ENCODE measurements at places on chromosomes 12 and 14.

DNA sequence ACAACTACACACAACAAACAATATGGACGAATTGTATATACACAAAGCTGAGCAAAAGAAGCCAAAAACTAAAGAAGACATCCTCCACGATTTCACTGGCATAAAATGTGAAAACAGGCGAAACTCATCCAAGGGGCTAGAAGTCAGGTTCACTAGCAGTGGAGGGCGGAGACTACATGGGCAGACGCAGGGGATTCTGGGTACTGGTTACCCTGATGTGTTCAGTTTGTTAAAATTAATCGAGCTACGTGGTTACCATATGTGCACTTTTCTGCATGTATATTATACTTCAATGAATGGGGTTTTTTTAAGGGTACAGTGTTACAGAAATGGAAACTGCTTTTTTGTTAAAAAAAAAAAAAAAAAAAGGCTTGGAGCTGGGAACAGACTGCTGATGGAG, 12.3 kb downstream of the KDM2B start:
- DNase-seq = no peak

DNA sequence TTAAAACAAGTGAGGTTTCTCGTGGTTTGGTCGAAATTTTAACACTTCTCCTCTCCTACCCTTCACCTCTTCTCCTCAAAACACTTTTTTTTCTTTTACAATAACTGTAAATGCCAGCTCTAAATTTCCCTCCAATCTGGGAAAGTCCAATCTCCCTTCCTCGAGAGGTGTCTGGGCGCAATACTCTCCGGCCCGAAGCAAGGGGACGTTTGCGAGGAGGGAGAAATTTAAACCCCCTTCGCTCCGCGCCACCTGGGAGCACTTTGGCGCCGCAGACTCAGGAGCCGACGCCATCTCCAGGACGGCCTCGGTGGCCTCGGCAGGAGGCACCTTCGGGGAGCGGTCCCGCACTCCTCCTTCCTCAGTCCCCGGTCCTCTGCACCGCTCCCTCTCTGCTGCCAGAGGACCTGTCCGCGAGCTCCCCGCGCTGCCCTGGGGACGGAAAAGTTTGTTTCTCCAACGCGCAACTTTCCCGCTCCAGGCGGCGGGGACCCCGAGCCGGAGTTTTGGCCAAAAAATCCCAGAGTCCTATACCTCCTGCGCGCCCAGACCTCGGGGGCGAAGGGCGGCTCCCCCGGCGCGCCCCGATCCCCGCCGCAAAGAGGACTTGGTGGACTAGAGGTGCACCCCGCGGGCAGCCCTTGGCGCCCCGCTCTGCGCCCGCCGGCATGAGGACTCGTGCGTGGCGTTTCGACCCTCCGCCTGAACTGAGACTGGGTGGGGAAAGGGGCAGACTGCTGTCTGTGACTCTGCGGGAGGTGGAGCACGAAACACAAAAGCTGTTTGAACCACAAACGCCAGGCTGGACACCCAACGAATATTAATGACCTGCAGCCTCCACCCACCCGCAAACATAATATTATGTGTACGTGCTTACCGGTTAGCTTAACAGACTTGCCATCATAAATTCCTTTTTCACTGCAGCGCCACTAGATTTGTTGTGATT, 95.2 kb upstream of the HMGA2 start:
- no peak for DNase-seq

- no peak for DNase-seq
These were observed 88.8 kb downstream of the KCNH5 start for GRCh38 chr14:62956413-62956812.

DNA sequence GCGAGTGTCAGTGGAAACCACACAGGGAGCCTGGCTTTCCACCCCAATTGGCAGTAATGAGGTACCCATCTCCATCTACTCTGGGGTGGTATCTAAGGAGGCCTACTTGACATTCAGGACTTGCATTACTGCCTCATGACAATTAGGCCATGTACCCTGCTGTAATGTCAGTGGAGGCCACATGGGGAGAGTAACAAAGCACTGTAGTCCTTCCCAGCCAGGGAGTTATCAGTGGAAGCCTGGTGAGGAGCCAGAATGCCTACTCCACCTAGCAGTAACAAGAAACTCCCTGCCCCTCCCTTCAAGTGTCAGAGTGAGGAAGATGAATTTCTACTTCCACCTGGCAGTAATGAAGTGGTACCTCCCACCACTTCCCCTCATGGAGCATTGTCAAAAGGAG, 12.5 kb downstream of the TIMM9 start:
- DNase-seq = no peak

GRCh38 chr12:12616512-12617310, 5.0 kb downstream of the CREBL2 start:
- no peak for DNase-seq

DNA sequence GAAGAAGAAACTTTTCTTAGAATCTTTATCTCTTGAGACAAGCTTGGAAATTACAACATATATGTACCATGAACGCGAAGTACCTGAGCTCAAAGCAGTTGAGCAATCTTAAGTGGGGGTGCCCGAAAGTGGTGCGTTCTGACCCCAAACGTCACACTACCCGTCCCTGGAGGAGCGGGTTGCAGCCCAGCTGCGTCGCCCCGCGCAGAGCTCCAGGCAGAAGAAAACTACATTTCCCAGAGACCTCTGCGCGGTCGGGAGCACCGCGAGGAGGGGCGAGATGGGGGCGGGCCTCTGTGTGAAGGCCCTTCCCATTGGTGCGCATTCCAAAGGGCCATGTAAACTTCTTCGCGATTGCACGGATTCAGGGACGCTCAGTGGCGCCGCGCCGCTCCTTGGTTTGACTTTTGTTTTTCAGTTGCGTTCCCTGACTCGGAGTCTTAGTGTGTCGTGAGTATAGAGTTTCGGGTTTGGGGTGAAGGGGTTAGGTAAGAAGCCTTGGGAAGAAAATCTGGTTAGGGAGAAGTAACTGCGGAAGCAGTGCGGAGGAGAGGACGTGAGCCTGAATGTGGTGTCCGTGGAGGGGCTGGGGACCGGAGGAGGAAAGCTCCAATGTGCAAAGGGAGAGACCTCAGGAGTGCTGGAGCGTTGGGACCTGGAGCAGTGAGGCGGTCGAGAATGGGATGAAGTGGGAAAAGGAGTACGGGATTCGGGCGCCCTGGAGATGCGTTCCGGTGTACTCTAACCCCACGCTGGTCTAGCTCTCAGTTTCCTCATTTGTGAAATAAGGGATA, at the start of gene CCDC77:
Gene CCDC77, plus strand, starts transcription at position 410 of the 794 bp plus-strand sequence. CDS start 7,740 bp downstream, outside the sequence.
- DNase-seq = peak; percentile 81

- DNase-seq = peak; percentile 38
These were observed 39.7 kb upstream of the GZMB start for GRCh38 chr14:24673534-24674203.

DNA sequence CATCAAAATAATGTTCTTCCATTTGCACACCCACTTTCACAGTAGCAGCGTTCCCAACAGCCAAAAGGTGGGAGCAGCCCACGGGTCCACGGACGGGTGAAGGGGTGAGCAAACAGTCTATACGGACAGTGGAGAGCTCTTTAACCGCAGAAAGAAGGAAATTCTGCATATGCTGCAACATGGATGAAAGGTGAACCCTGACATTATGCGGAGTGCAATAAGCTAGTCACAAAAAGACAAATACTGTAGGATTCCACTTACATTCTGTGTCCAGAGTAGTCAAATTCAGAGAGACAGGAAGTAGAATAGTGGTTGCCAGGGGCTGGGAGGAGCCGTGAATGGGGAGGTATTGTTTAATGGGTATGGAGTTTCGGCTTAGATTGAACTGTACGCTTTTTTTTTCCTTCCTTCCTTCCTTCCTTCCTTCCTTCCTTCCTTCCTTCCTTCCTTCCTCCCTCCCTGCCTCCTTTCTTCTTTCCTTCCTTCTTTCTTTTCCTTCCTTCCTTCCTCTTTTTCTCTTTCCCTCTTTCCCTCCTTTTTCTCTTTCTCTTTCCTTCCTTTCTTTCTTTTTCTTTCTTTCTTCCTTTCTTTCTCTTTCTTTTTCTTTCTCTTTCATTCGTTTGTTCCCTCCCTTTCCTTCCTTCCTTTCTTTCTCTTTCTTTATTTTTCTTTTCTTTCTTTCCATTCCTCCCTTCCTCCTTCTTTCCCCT, 15.8 kb upstream of the ANKRD9 start:
- no peak for DNase-seq

GRCh38 chr14:100711493-100711892, 15.2 kb upstream of the DLK1 start:
- no peak for DNase-seq

DNA sequence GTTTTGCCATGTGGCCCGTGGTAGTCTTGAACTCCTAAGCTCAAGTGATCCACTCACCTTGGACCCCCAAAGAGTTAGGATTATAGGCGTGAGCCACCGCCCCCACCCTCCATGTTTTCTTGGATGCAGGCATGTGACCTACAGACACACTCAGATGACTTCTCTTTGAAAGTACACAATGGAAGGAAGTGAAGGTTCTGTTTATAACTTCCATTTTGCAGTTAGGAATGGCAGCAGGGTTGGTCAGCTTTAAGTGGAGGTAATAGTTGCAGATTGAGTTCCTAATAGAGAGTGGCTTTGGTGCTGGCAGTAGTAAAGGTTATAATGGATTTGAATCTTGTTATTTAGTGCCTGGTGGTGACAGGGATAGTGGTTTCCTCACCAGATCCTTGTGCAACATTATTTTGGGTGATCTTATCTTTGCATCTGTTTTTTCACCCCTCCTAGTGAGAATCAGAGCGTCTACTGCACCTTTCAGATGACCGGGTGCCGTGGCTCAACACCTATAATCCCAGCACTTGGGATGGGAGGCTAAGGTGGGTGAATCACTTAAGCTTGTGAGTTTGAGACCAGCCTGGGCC, 15.3 kb downstream of the LARP4 start:
- no peak for DNase-seq

GRCh38 chr14:24483604-24484252, 24.3 kb downstream of the CMA1 start:
- DNase-seq = no peak

GRCh38 chr12:79006306-79006705, 141.7 kb downstream of the SYT1 start:
- DNase-seq = no peak

DNA sequence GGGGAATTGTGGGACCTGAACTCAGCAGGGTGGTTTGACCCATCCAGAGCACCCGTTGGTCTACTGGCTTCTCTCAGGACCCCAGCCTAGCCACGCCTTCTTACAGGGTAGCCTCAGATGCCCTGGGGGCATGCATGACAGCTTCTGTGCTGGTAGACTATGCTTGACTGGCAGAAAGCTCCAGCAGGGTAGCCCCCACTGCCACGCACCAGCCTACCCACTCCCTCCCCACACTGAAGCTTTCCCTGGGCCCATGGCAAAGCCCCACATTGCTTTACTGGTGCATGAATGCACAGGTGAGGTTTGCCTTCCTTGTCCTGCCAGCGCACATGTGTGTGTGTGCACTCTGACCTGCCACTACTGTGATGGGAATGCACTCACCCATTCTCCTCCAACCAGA, 772.2 kb downstream of the LRFN5 start:
- DNase-seq = no peak

DNA sequence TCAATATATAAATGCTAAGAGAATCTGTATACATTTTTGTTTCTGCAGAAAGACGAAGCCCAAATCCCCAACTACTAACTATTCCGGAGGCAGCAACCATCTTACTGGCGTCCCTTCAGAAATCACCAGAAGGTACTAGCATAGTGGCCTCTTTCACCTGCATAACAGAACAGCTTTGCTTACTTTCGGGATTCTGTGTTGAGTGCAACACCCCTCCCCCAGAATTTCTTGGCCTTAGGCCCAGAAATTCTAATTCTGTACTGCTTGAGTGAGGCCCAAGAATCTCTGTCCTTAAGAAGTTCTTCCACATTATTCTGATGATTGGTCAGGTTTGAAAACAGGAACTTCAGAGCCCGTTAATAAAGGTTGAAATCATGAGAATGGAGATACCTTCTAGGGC, 2.9 kb downstream of the SPX start:
- no peak for DNase-seq

GRCh38 chr14:40623643-40624042, 983.0 kb upstream of the LRFN5 start:
- no peak for DNase-seq

GRCh38 chr14:79665556-79665955, 545.7 kb downstream of the DIO2 start:
- DNase-seq = no peak

DNA sequence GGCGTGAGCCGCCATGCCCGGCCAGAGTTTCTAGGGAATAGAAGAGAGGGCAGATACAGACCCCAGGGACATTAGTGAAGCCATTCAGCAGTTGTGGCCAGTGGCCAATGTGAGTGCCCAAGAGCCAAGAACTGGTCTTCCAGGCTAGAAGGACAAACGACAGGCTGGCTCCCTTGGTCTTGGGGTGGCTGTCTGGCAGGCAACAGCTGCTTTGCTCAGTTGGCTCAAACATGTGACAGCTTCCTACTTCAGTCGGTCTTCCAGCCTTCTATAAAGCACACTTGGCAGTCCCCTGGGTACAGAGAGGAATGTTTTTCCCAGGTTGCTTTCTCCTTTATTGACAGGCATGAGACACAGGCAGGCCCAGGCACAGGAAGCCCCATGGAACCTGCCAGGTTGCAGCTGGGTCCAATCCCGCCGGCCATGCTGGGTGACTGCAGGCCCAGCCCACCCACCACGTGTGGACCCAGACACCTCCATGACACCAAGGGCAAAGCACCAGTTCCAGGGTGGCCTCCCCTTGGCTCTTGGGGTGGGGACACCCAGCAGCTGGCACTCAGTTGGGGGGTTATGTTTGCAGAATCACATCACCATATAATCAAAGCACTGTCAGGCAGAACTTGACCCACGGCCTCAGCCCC, 15.4 kb downstream of the CHGA start:
- DNase-seq = no peak

DNA sequence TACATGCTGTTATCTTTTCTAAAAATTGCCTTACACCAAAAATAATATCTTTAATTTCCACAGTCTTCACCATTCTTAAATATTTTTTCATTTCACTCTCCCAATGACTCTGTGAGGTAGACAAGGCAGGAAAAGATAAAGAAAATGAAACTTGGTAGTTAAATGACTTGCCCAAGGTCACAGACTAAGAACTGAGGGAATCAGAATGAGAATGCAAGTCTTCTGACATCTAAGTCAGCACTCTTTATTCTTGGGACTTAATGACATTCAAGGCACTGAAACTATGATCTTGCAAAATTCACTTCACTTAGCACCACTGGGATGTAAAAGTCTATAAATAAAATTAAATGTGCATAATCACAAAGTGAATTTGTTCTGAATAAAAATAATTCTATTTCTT, 104.5 kb downstream of the SLC2A13 start:
- no peak for DNase-seq

GRCh38 chr12:30630076-30630978, 65.3 kb downstream of the IPO8 start:
- no peak for DNase-seq

Data from stimulated activated CD8-positive, alpha-beta memory T cell treated with anti-CD3 and anti-CD28 coated beads, Interleukin-4, amount 100 ng/mL, for 1 hour (primary cell).